Globus pallidus (tissue), 1 donor: ENCODE measurements at places on chromosomes 2 and 18.

DNA sequence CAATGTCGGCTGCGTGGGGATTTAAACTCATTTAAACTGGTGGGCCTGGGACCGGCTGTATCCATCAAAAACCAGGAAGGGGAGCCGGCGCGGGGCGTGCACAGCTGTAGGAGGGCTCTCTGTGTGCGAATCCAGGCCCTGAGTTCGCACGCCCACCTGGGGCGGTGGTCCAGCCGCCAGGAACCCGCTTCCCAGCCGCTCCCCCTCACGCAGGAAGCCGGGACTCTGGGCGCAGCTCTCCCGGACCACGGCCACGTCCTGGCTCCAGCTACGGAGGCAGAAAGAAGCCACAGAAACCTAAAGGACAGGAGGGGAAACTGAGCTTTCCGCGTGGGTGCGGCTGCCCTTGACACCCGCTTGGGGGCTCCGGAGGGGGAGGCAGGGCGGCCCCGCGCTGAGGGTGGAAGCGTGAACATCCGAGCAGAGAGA is 80.6 kb downstream of the GFPT1 start:
- no peak for DNase-seq

GRCh38 chr18:69367104-69367503 is 33.6 kb upstream of the DOK6 start:
- no peak for DNase-seq

DNA sequence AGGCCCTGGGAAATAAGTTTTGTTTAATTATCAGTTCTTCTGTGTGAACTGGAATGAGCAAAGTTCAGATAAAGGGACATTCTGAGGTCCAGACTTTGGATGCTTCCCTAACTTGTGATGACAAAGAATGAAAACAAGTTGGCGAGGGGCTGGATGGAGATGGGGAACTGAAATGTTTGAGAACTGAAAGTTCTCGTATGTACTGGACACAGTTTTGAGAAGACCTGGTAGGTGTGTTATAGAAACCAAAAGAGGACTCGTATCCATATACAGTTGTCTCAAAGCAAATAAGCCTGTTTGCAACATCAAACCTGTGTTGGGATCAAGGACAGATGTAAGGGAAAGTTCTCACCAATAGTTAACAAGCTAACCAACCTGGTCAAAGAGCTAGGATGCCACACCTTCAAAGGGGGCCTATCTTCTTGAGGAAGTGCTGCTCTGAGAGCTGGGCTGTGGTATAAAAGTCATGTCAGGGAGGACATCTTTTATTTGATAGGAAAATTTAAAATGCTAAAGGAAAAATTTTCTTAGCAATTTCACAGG is at the start of gene UPP2:
Gene UPP2, plus strand, starts transcription at position 493 of the 543 bp plus-strand sequence. CDS start 188 bp downstream, outside the sequence.
- DNase-seq: no peak

- DNase-seq: no peak
Measured at GRCh38 chr2:205964111-205964761, 121.7 kb downstream of the INO80D start.

GRCh38 chr2:13335862-13336535 is 619.3 kb downstream of the TRIB2 start:
- no peak for DNase-seq

- DNase-seq: no peak
Measured at GRCh38 chr2:104889291-104889959, 35.5 kb downstream of the POU3F3 start.

GRCh38 chr2:148909114-148909513 is 34.1 kb downstream of the KIF5C start:
- peak; percentile 70 for DNase-seq
